ENCODE measurements at places on chromosomes 2 and 18.

GRCh38 chr2:2847209-2847676 lies 516.2 kb upstream of the MYT1L start:
- no peak for DNase-seq

DNA sequence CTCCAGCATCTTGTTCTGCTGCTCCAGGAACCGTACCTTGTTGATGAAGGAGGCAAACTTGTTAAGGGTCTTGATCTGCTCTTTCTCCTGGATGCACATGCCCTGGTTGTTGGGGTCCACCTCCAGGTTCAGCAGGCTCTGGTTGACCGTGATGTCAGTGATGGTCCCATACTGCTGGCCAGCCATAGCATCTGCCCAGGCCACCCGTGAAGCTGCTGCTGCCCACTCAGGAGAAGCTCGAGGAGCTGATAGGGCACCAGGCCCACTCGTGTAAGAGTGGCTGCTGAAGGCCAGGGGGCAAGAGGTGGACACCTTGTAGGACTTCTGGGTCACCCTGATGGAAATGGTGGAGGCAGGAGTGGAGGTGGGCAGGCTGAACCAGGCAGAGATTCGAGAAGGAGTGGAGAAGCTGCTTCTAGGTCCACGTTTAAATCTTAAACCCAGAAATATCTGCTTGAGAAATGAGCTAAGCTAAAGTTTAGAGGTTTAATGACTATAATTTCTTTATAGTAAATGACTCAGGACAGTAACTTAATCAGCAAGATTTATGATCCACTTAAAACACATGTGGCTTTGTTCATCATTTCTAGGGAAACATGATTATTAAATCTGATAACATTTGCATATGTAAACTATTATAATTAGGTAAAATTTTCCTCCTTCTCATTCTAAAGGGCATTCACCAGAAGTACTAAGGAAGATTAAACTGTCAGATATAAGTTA lies 358.7 kb upstream of the SETBP1 start:
- DNase-seq: no peak

GRCh38 chr2:218400167-218400929 lies 680 bp downstream of the CTDSP1 start:
- no peak for DNase-seq

DNA sequence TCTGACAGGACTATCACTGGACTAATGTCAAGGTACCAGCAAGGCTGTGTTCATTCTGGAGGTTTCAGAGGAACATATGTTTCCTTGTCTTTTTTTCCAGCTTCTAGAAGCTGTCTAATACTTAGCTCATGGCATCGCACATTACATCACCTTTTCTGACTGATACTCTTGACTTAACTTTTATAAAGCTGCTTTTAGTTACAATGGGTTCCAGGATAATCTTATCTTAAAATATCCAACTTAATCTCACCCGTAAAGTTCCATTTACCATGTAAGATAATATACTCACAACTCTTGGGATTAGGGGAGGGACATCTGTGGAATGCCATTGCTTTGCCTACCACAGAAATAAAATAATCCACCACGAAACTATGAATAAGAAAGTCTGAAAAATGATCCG lies 394.2 kb downstream of the CDH19 start:
- DNase-seq: no peak

GRCh38 chr2:23618794-23619530 lies 234.0 kb downstream of the KLHL29 start:
- no peak for DNase-seq

DNA sequence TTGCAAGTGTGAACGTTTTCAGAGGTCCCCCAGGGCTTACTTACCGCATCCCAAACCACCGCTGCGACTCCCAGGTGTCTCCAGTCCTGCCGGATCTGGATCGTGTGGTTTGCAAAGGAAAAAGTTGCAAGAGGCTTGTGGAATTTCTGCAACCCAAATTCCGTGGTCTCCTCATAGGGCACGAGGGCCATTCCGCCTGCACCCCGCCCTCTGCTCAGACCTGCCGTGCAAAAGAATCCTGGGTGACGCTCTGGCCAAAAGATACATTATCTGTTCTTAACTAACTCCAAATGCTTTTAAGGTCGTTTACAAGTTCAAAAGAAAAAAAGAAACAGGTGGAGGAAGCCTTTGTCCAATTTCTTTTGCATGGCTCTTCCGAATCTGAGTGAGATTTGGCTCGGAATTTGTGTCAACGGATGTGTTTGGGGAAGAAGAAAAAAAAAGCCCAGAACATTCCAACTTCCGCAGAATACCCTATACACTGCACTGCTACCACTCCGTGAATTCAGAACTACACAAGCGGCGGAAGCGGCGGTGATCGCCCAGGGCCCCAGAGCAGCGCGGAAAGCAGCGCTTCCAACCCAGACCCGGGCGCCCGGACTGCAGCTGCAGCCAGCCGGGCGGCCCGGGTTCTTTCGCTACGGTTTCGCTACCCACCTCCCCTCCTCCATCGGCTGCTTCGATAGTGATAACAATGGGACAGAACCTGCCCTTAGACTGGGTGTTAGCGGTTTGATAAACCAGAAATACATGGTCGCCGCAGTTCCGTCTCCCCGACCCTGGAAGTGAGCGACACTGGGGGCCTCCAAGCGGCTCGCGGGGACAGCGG lies 795 bp downstream of the METTL21A start:
- DNase-seq: peak; percentile 76

DNA sequence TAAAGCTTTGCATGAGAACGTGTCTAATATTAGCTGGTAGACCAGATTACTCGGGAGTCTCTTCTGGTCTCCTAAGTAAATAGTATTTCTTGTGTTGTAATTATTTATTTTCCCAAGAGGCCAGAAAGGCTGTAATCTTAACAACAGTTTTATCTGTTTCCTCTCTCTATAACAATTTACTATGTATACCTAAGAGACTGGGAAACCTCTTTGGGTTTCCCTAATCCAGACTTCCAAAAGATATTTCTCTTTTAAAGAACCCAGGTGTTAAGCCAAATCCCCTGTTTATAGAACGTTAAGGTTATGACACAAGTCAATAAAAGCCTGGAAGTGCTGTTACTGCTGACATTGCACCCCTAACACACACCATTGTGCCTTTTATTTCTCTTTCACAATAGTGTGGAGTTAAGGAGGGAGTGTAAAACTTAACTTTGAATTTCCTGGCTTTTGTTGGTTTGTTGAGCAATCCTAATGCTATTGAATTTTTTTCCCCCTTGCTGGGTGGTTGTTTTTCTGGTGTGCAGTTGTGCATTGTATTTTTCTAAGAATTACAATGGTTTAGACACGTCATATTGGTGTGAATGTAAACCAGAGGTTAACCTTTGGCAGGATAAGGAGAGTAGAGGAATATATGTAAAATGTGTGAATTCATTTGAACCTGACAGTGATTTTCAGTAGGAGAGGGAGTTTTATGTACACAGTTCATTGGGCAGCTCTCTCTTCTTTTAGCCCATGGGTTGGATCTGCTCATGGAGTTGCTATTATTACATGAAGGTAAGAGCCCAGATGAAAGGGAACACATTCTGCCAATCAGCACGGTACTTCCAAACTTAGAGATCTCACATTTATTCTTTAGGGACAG lies 192.8 kb downstream of the MTX2 start:
- no peak for DNase-seq

DNA sequence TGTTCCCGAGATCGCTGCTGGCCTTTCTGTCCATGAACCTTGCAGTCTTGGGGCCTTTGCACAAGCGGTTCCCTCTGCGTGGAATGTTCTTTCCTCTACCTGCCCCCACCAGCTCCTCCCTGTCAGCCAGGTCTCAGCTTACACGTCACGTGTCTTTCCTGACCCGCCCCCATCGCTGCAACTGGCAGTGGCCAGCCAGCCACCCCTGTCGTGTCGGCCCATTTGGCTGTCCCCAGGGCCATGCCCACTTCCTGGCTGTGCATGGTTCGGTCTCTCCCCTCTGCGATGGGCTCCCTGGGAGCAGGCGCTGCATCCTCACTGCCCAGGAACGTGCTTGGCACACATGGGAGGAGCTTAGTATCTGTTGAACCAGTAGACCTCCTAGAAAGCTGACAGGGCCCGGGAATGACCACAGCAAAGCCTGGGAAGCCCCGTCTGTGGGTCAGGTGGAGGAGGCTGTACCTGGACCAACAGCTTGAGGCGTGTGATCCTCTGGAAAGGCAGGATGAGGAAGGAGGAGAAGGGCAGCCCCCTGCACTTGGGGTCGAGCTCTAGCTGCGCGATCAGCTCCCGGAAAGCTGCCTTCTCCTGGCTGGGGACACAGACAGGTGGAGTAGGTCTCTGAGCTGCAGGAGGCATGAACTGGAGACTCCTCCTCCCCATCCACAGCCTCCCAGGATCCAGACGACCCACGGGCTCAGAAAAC lies 21.0 kb downstream of the SNORC start:
- DNase-seq: peak; percentile 77

GRCh38 chr2:102891296-102891695 lies 129.5 kb downstream of the TMEM182 start:
- no peak for DNase-seq

DNA sequence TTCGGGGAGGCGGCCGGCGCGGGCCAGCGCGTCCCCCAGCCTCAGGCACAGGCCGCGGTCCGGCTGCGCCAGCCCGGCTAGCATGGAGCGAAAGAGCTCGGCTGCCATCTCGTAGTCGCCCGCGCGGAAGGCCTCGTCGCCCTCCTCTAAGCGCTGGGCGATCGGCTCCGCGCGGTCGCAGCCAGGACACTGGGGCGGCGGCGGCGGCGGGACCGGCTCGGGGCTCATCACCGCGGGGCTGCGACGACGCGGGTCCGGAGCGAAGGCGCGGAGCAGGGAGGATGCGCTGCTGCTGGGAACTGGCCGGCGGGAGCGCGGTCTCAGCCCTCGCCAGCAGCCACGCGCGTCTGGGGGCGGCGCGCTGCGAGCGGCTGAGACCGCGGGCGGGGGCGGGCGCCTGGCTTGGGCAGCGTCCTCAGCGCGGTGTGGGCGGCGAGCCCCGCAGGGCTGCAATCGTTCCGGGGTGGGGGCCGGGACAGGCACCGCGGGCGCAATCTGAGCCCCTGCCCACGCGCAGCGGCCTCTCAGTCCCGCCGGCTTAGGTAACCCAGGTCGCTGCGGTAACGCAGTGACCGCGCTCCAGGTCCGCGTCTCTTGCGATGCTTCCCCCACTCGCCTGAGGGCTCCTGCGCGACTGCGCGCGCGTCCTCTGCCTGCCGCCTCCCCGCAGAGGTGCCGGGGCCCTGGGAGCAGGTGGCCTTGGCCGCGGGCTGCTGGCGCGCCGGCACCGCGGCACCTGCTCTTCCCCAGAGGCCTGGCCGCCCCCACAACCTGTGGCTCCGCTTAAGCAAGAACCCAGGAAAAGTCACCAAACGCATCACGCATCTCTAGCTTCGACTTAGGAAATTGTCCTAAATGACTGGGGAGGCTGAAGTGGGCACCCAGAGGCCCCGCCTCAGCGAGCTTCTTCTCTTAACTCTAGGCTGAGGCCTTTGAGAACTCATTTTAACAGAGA lies at the start of gene LONRF2:
TSS of gene LONRF2 (minus strand) at position 636 of the 955 bp plus-strand sequence. CDS start at position 228, 408 bp downstream.
- peak; percentile 64 for DNase-seq

DNA sequence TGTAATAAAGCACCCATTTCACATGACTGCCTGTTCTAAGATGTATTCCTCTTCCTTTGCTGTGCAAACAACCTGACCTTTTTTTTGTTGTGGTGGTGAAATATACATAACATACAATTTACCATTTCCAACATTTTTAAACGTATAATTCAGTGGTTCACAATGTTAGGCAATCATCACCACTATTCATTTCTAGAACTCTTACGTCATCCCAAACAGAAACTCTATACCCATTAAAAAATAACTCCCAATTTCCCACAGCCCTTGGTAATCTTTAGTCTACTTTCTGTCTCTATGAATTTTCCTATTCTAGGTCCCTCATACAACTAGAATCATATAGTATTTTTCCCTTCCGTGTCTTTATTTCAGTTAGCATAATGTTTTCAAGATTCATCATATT lies 36.7 kb downstream of the RND3 start:
- DNase-seq: no peak

GRCh38 chr2:186459009-186459408 lies 27.1 kb upstream of the ZC3H15 start:
- no peak for DNase-seq

- no peak for DNase-seq
Observed at GRCh38 chr18:75809926-75810255, 382.4 kb upstream of the SMIM21 start.

- DNase-seq: no peak
Observed at GRCh38 chr2:196200557-196200956, 29.2 kb upstream of the STK17B start.

DNA sequence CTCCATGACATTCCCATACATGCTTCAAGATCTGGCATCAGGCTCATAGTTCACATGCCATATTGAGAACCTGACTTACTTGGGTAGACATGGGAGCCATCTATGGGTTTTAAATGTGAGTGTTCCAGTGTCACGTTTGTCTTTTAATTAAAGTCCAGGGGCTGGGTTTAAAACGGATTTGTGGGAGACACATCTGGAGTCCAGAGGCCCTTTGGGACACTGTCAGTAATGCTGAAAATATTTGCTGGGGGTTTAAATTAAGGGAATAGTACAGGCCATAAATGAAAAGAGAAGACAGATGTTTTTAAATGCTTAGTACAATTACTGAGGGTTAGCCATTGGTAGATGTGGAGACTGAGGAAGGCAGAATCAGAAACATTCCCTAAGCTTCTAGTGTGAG lies 478.0 kb downstream of the PID1 start:
- DNase-seq: no peak

GRCh38 chr2:100767810-100768806 lies 51.8 kb upstream of the NPAS2 start:
- DNase-seq: no peak

DNA sequence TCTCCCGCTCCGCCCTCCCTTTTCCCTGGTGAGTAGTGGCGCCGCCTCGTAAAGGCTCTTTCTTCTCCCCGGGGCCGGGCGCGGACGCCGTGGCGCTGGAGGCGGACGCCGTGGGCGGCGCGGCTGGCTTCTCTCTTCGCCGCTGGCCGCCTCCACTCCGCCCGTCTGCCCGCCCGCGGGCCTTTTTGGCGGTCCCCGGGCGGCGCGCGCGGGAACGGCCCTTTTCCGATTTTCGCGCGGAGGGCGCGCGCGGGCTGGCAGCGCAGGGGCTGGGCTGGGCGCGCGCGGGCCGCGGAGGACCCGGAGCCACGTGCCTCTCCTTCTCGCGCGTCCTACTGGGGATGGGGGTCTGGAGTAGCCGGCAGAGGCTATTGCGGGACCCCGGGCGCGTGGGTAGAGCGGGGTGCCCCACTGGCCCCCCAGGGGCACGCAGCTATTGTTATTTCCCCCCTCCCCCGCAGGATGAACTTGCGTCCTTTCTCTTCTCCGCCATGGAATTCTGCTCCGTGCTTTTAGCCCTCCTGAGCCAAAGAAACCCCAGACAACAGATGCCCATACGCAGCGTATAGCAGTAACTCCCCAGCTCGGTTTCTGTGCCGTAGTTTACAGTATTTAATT lies 472 bp downstream of the SLC20A1 start:
- DNase-seq: no peak

DNA sequence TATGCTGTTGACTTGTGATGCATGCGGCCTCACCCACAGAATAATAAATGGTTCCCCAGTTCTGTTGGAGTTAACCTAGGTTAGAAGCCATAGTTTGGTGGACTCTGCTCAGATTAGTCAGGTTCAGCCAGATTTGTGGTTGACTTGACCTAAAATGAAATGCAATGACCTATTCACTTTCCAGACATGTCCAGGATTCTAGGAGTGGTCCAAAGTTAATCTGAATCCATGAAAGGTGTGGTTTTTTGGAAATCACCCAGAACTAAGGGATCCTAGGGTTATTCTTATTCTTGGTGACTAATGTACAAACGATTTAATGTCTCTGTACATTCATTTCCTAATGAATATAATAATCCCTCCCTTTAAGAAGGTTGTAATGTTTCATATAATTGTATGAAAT lies 88.9 kb upstream of the RBBP8 start:
- no peak for DNase-seq
